ENCODE measurements at places on chromosomes 6 and 20.

GRCh38 chr6:31821301-31822035 is 6.1 kb upstream of the HSPA1B start:
- peak; percentile 66 for DNase-seq

DNA sequence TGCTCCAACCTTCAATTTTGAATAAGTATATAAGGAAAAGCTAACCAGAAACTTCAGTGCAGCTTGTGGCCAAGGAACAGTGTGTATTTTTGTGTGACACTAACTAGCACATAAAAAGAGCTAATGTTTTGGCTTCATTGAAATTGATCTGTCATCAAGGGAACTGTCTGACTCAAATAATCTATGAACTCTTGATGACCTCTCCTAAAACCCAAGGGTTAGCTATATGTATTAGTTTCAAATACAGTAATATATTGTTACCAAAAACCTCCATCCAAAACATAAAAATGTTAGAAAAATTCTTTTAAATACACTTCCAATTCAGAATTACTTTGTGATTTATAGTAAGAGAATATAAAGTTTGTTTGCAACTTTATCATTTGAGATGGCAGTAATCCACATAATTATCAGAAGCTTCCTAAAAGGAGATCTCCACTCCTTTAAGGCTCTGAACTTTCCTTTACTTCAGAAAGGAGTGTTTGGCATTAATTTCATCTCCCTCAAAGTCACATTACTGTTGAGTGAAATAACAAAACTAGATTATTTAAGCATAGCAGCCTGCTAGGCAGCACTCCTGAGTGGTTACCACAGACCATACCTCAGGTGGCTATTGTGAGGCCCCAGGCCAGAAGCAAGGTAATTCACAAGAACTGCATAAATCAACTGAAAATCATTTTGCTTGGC is 46.3 kb upstream of the HSF2 start:
- no peak for DNase-seq

DNA sequence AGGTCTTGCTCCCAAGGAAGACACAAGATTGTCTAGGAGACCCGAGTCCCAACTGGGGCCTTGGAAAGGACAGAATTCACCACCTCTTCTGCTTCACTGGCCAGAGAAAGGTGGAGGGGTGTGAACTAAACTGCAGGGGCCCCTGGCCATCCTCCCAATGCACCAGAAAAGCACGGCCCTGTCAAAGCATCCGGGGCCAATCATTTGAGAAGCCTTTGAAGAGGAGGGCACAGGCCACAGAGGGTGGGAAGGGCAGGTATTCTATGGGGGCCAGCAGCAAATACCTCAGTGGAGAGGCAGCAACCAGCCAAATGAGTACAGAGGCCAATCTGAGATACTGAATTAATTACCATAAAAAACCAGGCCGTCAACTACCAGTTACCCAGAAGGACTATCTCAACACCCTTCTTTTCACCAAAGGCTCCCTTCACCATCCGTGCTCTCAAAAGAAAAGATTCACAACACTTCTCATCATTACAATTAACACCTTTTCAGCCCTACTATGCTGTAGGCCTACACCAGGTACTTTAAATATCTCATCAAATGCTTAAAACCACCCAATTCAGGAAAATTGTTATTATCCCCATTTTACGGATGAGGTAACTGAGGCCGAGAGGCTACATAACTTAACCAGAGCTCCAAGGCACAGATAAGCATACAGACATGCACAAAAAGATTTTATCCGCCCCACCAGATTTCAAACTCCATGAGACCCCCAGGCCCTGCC is 50.7 kb downstream of the TRERF1 start:
- no peak for DNase-seq

DNA sequence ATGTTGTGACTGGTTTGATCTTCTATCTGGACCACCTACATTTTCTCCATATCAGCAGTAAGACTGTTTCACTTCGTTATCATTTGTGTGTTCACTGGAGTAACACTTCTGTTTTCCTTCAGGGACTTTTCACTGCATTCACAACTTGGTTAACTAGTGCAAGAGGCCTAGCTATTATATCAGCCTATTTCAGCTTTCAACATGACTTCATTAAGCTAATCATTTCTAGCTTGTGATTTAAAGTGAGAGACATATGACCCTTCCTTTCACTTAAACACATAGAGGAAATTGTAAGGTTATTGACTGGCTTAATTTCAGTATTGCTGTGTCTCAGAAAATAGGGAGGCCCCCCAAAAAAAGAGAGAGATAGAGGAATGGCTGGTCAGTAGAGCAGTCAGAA is 622.8 kb upstream of the NRSN1 start:
- DNase-seq = no peak

GRCh38 chr6:136058852-136059251 is 191.3 kb downstream of the MTFR2 start:
- no peak for DNase-seq

GRCh38 chr6:115899730-115900282 is 160.9 kb downstream of the FRK start:
- DNase-seq = no peak

DNA sequence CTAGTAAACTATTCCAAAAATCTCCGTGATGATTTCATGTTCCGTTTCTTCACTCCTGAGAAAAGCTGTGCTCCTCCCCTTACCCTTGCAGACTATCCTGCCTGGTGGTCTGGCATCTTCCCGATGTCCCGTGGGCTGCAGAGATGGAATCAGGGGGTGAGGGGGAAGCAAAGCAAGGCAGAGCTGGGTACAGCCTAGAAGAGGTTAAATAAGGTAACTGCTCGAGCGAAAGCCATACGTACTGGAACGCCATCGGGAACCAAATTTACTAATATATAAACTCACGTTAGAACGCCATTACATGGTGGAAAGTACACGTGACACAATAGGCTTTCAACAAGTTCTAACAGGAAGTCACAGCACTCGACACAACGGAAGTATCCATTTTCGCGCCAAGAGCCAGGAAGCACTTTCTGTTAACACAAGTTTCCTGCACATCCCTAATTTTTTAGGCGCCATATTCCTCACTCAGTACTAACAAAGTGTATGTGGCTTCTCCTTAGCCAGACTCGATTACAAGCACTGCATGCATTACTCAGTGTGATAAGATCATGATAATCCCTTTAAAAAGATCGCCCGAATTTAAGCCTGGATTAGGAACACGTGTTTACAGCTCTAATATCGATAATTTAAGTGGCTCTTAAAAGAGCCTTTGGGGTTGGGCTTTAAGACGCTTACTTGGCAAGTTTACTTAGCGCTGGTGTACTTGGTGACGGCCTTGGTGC is 101.6 kb upstream of the PRSS16 start:
- peak; percentile 93 for DNase-seq

GRCh38 chr6:158118886-158119285 is 49.2 kb downstream of the SERAC1 start:
- DNase-seq = no peak

- no peak for DNase-seq
These were observed 17.3 kb downstream of the TUBB2B start for GRCh38 chr6:3210024-3210610.

DNA sequence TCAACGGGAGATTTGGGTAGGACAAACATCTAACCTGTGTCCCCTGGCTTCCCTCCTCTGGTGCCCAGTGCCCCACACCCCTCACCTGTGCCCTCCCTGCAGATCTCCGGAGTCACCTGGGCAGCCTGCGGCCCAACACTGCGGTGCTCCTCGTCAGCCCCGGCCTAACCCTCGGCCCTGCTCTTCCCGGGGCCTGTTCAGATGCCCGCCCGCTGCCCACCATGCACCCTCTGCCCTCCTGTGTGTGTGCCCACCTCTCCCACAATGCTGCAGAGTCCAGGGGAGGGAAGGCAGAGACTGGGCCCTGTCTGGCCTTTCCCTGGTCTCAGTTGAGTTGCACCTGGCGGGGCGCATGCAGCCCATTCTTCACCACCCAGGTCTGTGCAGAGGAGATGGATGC is 349.3 kb downstream of the CDH4 start:
- no peak for DNase-seq

DNA sequence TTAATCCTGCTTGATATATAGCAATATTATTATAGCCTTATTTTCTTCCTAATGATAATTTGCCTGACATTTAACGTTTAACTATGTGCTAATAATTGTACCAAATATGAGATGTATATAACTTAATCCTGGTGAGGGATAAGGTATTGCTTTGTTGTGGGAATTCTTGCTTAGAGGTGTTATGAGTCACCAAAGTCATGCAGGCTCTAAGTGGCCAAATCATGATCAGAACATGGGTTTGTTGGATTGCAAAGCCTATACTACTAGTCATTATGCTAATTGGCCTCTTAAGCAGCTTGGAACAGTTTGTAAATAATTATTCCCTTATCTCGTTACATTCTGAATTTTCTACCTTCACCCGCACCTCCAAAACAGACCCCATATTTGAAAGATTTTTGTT is 21.9 kb upstream of the C6orf141 start:
- no peak for DNase-seq

- peak; percentile 52 for DNase-seq
These were observed 804.1 kb upstream of the CITED2 start for GRCh38 chr6:140178520-140178919.

GRCh38 chr20:32592022-32592421 is 6.9 kb upstream of the NOL4L start:
- DNase-seq = no peak

DNA sequence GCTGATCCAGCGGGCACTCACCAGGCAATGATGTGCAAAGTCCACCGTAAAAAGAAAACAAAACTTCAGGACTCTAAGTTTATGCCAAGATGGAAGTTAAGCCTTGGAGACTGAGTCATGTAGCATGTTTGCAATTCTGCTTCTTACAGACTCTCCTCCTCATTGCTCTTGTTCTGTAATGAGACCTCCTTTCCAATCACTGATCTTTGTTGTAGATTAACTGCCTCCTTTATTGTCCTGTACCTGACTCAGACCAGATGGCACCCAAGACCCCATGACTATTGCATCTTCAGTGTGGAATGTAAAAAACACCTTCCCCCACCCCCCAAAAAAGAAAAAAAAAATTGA is 11.2 kb downstream of the NEU1 start:
- DNase-seq = no peak

DNA sequence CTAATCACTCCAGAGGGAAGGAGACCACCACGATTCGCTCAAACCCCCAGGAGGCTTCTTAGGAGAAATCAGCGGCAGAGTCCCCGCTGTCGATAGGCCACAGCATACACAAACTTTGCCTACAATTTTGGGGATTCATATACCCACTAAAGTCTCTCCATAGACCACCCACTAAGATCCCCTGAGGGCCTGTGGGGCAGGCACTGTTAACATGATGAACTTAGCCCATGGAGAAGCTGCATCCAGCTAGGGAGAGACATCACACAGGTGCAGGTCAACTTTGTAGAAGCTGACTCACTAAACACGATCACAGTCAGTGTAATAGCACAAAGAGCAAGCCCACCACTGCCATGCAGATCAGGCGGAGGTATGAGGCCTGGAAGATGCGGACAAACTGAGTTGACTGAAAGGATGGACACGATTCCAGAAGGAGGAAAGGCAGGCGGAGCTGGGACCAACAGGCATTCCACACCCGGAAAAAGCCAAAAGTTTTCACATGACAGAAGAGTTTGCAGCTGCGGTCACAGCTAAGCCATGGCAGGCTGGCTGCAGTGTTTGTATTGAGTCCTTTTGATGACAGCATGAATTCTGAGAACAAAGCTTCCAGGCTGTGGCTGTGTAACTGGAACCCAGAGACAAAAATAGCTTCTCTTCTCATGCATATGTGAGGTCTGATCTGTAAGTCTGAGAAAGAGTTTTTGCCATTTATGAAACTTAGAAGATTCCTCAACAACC is 75.7 kb upstream of the QKI start:
- peak; percentile 19 for DNase-seq

DNA sequence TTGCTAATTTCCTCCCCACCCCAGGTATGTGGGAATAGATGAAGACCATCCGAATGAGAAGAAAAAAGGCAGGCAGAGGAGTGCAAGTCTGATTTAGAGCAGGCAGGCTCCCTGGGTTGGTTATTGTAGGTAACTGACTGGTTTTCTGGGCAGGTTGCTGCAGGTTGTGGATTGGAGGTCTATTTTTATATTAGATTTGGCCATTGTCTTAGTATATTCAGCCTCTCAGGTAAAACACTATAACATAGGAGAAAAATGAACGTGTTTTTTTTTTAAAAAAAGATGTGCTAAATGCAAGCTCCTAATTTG is 492 bp upstream of the TBC1D7 start:
- no peak for DNase-seq

DNA sequence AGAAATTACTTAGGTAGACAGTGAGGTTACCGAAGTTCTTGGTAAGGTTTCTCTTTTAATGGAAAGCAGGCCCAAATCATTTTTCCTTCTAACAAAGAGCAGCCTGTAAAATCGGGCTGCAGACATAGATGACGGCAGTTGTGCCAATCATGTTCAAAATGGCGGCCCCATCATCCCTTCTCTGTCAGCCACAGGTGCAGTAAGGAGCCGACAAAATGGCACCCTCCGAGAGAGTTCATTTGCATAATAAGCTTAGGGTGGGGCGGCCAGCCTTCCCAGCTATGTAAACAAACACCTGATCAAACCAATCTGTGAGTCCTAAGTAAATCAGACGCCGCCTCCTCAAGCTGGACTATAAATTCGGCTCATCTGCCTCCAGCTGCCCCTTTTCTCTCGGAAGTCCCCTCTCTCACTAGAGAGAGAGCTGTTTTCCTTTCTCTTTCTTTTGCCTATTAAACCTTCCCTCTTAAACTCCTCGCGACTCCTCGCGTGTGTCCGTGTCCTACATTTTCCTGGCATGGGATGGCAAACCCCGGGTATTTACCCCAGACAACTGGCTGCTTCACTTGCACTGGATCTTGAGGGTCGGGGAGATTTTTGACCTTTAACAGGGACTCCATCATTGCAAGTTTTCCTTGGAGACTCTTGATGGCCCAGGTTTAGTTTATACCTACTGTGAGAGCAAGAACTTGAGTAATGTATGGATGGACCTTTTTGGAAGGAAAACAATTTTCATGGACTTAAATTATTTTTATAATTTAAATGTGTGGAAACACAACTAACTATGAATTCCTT is 8.9 kb upstream of the DDR1 start:
- DNase-seq = no peak

DNA sequence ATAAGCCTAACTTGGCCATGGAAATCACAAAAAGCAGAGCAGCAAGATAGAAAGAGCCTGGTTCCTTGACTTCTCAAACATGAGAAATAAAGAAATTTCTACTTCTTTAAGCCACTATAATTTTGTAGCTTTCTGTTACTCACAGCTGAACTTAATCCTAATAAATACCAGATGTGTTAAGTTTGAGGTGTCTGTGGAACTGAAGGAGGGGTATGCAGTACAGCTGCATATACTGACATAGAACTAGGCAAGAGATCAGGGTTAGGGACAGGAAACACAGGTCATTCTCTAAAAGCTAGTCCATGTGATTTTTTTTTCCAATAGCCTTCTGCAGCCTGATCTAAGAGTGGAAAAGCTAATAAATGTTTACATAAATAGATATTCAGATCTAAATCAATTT is 123.9 kb downstream of the COL12A1 start:
- no peak for DNase-seq

All from EL (cell line).